Cerebellar cortex (tissue), 1 donor: ENCODE measurements at places on chromosomes 6 and 20.

DNA sequence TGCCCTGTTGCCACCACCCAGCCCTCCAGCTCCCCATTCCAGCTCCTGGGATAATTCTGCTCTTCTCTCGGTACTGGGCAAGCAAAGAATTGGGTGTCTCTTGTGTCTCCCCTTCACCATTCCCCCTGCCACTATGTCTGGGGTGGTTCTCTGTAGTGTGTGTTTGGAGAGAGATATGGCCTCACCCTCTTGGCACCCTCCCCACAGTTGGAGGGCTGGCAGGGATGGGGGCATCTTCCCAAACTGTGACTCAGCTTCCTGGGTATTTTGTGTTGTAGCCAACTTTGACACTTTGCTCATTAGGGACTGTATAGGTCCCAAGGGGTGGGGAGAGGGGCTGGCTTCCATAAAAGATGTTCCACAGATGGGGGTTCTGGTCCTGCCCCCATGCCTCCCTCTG lies 1.7 kb downstream of the TNXB start:
- no peak for DNase-seq

DNA sequence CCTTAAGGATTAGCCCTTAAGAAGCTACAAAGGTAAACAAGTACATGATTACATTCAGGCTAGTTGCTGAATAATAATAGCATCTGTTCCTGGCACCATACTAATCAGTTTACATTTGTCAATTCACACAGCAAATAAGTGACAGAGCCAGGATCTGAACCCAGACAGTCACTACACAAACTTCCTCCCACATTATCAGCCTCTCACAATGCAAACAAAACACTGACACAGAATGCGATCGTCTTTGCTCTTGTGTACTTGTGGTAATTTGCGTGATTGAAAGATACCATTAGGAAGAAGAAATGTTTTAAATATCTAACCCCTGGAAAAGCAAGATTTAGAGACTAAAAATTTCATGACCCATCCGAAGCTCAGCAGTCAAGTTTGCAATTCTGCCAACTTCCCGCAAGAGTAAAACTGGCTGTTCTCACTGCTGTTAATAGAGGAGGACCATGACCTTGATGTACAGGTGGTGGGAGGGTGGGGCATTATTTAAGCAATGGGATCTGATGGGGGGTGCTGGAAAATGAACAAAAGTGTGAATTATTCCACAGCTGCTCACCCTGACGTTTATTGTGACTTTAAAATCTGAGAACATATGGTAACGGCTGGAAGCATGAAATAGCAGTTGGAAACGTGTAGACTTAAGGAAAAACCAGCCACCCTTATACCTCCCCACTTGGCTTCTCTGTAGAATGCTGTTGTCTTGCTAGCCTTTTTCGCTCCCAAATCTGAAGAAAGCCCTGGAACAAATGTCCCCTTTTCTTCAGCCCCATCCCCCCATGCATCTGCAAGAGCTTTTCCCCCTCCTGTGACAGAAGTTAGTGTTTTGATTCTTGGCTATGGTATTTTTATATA lies 95.3 kb upstream of the ARMC2 start:
- DNase-seq: peak; percentile 25

DNA sequence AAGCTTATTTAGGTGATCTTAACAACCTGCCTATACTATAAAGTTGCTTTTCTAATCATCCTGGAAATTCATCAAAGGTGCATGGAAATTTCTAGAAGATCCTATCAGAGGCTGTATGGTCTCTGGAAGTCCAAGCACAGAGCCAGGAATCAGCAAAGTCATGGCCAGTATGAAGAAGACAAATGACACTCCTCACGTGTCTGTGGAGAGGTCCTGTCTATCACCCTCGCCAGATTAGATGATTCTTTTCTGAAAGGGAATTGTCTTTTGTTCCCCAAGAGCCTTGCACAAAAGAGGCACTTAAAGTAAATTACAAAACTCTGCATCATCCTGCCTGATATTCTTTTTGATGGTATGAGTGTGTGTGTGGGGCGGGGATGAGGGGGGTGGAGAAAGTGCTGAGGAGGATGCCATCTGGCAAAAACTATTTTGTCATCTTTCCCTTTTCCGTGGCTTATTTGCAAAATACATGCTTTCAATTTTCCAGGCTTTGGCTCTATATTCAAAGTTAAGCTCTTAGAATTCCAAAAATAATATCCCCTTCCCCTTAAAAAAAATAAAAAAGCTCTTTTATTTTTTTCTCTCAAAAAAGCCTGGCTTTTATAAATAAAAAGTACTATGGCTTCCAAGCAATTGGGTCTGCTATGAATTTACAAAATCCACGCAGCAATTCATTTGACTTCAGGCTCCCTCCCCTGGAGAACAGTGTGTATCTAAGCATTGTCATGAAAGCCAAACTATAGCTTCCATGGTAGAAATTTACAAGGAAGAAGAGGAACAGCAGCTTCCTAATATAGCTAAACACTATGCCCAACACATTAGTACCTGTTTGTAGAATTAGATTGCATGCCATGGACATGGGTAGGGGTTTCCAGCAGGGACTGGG lies 185.2 kb upstream of the ARG1 start:
- no peak for DNase-seq

- DNase-seq: no peak
Observed at GRCh38 chr6:147141711-147142308, 62.4 kb upstream of the STXBP5 start.

GRCh38 chr6:64197246-64197645 lies 561.6 kb downstream of the PHF3 start:
- no peak for DNase-seq

- no peak for DNase-seq
Observed at GRCh38 chr6:41442800-41443501, 103.2 kb upstream of the FOXP4 start.

GRCh38 chr20:20331156-20331555 lies 36.7 kb upstream of the INSM1 start:
- no peak for DNase-seq

DNA sequence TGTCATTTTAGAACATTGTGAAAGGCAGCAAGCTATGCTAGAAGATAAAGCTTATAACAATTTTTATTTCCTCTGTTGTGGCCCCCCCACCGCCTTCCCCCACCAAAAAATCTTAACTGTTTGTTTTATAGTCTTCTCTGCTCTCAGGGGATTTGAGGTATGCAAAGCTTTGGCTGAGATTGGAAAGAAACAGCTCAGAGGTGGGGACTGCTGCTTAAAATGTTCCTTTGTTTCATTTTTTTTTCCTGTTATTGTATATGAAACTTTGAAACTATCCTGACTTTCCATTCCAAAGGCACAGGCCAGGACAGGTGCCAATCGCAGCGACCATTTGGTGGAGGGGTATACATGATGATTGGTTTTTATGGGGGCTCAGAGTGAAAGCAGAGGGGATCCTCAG lies 114.7 kb upstream of the PHACTR1 start:
- no peak for DNase-seq

- DNase-seq: no peak
Observed at GRCh38 chr6:38646166-38646878, 6.6 kb upstream of the BTBD9 start.

GRCh38 chr6:111242452-111242851 lies 155.1 kb downstream of the SLC16A10 start:
- DNase-seq: no peak

DNA sequence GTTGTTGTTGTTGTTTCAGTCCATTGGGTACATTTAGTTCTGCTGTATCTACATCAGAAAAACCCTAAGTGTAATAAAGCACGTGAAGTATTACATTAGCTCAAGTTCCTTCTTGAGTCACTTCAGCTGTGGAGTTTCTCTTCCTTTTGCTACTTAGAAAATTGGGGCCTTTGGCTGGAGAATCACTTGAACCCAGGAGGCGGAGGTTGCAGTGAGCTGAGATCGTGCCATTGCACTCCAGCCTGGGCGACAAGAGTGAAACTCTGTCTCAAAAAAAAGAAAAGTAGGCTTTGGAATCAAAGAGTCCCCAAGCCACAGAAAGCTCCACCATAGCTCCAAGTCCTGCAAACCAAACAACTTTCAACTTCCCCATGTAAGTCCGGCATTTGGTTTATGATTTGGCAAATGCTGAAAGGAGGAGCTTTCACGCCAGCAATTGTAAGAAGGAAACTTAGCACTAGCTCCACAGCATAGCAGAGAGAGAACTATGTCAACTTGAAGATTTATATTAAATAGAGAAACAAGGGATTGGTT lies 56.5 kb upstream of the RNF144B start:
- DNase-seq: no peak

GRCh38 chr6:170280689-170281045 lies 10.2 kb downstream of the DLL1 start:
- DNase-seq: no peak

GRCh38 chr20:31497838-31498540 lies 16.3 kb upstream of the HM13 start:
- DNase-seq: no peak

GRCh38 chr6:56842686-56843475 lies 112.0 kb upstream of the BEND6 start:
- DNase-seq: peak; percentile 36

- DNase-seq: no peak
Observed at GRCh38 chr20:62663145-62664018, 21.1 kb downstream of the SLCO4A1 start.

- DNase-seq: no peak
Observed at GRCh38 chr20:59032713-59033059, 551 bp upstream of the ATP5F1E start.

DNA sequence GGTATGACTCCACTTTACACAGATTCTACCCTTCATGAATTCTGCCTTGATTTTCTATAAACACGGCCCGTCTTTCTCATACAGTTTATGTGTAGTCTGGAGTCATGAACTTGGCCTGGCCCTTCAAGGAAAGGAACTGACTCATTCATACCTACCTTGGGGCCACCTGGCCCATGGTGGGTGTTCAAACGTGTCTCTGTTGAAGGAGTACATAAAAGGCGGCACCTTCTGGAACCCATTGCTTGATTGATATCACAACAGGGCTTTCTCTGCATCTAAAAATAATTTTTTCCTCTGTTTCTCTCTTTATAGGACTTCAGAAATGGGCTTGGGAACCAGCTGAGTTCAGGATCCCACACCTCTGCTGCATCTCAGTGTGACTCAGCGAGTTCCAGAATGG lies 363.0 kb upstream of the SOX4 start:
- DNase-seq: no peak

DNA sequence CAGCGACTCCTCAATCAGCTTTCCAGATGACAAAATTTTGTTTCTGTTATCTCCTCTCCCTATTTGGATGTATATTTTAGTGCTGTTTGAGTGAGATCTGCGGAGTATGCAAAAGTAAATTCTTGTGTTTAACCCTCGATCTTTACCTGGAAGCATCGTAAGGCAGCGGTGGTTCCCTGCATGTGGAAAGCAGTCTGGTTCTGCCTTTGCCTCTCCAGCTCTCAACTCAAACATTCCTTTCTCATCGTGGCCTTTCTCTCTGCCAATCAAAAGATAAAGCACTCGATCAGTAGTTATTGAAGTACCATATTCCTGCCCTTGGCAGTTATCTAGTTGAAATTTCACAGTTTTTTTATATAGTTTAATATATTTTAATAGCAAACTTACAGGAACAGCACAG lies 44.0 kb upstream of the BTN3A2 start:
- DNase-seq: no peak

DNA sequence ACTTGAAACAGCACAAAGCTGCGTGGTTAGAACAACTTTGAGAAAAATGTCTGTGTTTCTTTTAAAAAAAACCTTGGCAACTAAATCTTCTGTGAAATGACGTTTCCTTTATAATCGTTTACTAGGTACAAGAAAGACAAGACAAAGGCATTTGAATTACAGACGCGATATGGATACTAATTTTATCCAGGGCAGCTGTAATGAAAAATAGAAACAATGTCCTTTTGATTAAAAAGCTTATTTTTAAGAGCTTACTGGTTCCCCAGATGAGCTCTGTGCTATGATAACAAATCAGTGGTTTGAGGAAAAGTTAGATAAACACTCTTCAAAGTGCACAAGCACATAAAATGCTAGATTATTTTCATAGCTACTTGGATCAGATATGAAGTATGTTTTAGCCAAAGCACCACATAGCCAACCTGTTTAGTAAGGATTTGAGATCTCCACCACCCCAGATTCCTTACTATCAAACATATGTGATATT lies 1.6 kb upstream of the SYNCRIP start:
- no peak for DNase-seq

DNA sequence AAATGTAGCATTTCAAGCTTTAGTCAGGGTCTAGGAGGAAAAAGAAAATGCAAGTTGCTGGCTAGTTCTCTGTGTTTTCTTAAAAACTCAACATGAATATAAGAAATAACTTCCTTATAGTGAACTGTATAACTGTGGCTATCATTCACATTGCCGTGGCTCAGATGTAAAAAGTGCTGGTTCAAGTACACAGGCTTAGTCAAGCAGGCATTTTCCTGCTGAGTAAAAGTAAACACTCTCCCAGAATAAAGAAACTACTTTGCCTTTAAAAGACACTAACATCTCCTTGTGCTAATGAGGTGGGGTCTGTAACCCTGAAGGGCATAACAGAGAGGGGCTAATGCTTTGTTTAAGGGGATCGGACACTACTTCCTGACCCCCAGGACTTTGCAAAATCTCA lies 3.3 kb downstream of the ATP5F1E start:
- DNase-seq: no peak

DNA sequence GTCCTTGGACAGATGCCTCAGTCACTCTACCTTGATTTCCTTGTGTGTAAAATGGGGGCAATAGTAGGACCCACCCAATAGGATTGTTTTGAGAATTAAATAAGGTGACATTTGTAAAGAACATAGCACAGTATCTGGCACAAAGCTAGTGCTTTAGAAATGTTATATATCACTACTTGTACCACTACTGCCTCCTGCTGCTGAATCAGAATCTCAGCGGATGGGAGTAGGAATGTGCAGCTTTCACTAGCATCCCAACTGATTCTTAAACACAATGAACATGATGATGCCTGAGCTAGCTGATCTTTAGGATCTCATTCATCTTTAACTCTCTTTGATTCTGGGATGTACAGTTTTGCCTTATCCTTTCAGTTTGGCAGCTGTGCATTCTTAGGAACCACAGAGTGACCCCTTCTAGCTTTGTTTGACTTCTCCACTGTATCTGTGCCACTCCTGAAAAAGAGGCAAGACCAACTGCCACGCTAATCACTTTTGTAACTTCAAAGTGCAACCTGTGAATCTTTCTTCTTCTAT lies 7.2 kb downstream of the PBOV1 start:
- no peak for DNase-seq

DNA sequence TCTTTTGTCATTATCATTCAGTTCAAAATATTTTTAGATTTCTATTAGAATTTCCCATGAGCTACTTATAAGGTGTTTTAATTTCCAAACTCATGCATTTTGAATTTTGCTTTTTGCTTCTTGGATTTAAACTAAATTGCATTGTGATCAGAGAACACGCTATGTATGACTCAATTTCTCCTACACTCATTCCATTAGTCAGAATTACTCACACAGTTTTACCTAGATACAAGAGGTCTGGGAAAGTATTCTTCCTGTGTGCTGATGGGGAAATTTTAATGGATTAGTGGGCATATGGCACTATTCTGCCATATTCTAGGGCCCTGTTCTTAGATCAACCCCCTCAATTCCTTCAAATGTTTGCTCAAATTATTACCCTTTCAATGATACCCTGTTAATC lies 49.9 kb upstream of the BMP5 start:
- no peak for DNase-seq

- DNase-seq: no peak
Observed at GRCh38 chr20:2825761-2826160, 9.6 kb downstream of the TMEM239 start.
